ENCODE measurements at places on chromosomes 16 and 17.

DNA sequence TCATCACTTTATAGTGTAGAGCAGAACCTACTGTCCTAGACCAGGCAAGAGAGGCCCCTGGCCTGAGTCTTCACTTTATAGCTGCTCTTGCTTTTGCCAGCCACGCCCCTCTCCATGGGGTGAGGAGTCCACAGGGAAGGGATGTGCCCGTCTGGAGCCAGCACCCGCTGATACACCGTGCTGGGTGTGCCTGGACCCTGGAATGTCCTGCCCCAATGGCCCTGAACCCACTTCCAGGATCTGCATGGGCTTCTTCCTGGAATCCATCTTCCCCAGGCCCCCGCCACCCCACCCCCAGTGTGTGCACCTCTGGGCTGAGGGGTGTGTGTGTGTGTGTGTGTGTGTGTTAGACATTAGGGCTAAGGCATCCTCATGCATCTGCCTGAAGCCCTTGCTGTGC, 44.9 kb downstream of the MEOX1 start:
- DNase-seq: no peak

DNA sequence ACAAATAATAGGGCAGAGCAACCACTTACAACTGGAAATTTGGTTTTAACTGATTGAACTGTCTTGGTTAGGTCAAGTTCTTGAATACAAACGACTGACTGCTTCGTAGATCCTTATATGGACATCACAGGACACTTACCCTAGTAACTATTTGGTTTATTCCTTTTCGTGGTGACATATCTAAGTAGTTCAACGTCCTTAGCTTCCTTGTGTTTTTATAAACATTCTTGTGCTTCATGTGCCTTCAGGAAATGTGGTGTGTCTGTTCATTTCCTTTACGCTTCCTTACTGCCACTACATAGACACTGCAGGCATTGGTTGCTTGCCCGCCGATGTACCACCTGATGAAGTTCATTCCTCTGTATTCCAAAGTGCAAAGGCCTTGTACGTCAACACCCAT, 59.3 kb downstream of the USP10 start:
- no peak for DNase-seq

DNA sequence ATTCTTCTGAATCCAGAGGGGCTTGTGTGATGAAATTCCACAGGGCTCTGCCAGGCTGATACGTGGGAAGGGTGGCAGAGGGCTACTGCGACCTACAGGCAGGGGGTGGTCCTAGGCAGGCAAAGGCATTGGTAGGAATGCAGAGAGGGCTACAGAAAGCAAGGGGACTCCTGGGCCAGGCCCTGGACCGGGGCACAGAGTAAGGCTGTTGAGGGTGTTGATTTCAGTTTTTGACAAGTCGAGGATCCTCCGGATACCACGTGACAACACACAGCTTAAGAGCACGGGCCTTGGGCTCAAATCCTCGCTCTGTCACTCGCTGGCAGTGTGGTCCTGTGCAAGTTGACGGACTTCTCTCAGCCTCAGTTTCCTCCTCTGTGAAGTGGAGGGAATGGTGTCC, 19.1 kb upstream of the DOC2B start:
- no peak for DNase-seq

- no peak for DNase-seq
These were observed 7.8 kb downstream of the CCDC42 start for GRCh38 chr17:8736796-8737195.

DNA sequence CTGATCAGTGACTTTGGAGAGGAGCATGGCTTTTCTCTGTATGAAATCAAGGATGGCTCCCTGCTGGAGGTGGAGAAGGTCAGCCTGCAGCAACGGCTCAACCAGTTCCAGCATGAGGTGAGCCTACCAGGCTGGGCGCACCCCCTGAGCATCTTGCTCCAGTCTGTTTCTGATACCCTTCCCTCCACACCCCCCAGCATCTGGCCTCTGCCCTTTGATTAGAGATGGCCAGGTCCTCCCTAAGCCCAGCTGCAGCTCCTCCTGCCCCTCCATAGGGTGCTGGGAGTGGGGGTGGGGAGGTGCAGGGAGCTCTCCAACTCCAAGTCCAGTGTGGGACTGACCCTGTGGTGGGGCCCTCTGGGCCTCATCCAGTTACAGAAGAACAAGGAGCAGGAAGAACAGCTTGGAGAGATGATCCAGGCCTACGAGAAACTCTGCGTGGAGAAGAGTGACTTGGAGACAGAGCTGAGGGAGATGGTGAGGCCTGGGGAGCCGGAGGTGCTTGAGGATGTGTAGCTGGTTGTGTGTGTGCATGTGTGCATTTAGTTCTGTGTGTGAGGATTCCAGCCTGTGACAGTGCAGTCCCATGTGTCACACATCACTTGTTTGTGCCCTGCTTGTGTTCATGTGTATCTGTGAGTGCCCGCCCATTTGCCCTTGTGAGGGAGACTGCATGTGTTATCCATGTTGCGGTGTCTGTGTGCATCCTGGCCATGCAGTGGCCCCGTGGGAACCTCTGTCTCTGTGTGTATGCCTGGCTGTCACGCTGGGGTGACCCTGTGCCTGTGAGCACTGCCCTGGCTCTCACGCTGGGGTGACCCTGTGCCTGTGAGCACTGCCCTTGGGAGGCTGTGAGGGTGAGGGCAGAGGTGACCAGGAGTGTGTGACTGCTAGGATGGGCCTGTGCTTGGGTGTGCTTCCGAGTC, 3.0 kb downstream of the TBKBP1 start:
- DNase-seq: no peak

DNA sequence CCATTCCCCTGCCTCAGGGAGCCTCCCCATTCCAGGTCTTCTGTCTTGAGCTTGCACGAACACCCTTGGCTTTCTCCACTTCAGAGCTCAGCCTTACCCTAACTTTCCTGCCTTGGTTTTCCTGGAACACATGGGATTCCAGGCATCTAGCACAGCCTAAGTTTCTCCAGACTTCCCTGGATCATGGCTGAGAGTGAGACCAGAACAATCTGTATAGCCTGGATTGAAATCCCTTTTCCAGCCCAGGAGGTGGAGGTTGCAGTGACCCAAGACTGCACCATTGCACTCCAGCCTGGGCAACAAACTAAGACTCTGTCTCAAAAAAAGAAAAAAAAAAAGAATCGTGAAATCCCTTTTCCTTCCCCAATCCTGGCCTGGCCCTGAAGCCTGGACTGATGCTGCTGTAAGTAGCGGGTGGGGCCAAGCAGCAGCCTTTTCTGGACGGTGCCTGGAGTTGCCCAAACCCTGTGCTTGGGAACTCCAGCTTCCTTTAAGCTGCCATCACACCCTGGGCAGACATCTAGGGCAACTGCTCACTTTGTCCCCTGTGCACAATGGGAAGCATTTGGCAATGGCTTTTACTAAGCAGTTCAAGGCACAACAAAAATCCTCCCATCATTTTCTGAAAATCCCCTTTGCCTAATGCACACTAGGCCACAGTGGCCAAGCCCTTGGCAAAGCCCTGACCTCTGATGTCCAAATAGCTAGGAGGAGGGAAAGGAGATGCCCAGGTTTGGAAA, 12.0 kb upstream of the SLC16A5 start:
- DNase-seq: no peak

DNA sequence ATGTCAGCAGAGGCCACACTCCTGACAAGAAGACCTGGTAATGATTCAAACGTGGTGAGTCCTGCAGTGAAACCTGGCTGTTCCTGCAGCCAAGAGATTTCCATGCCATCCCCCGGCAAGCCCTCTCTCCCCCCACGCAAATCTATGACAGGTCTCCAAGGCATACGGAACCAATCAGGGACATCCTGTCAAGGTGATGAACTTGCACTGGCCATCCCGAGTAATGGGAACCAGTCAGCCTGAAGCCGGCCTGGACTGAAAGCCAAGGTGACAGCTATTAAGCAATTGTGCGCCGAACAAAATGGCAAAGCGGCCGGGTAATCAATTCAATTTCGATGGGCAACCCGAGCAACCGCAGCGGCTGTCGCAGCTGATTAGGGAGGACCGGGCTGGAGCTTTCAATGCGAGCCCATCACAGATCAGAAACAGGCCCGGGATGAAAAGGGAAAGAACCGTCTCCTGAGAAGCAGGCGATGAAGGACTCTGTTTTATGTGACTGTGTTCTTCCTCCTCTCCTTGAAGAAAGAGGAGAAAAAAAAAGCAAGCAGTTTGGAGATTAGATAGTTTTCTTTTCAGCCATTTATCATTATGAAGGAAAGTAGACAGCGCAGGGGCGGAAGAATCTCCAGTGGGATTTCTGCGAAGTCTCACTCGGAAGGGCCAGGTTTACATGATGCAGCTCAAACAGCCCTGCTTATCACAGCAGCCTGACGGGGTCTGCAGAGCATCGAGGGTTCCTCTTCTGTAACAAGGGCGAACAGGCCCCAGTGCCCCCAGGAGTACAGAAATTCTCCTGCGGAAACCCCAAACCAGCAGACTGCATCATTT, 35.2 kb downstream of the TBX4 start:
- no peak for DNase-seq

GRCh38 chr17:10798910-10799309, 5.0 kb downstream of the TMEM238L start:
- no peak for DNase-seq

- no peak for DNase-seq
These were observed 164.3 kb downstream of the PARN start for GRCh38 chr16:14465799-14466198.

GRCh38 chr16:79848719-79849118, 248.2 kb upstream of the MAF start:
- no peak for DNase-seq

DNA sequence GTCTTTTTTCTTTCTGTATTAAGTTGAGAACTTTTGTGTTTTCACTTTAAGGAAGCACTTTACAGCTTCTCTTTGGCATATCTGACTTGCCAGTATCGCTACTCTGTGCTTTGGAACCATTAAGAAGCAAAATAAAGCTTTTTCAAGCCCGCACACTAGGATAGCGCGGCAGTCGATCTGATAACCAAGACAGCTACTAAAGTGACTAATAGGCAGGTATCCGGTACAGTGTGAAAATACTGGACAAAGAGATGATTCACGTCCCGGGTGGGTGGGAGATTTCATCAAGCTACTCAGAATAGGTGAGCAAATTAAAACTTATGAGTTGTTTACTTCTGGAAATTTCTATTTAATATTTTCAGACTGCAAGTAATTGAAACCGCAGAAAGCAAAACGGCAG, 53.8 kb downstream of the SHISA6 start:
- DNase-seq: no peak

All from kidney glomerular epithelial cell (primary cell).